ENCODE measurements at places on chromosomes 2 and 18.

DNA sequence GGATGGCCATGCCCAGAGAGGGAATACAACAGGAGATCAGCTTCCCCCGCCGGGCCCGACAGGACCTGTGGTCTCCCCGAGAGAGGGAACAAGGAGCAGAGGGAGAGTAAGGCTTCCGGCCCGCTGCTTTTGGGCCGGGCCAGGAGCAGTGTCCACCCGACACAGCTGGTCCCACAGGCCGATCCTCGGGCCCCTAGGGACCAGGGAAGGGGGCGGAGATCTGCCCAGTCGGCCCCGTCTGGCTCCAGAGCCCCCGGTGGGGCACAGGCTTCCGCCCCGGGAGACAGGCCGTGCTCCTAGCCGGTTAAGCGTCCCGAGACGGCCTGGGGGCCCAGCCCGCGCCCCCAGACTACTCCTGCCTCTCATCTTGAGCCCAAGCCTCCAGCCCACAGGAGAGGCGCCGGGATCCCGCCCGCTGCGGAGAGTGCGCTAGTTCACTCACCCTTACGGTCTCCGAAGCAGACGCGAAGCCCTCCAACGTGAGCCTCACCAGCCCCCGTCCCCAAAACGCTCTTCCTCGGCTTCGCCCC, at the start of gene MCFD2:
TSS of gene MCFD2 (minus strand) at position 526 of the 530 bp plus-strand sequence. CDS start 6,635 bp downstream, outside the sequence.
- DNase-seq, result no peak

GRCh38 chr2:158174495-158174894, 72.8 kb downstream of the UPP2 start:
- no peak for DNase-seq

GRCh38 chr2:127951026-127951425, 65.3 kb upstream of the AMMECR1L start:
- DNase-seq, result no peak

DNA sequence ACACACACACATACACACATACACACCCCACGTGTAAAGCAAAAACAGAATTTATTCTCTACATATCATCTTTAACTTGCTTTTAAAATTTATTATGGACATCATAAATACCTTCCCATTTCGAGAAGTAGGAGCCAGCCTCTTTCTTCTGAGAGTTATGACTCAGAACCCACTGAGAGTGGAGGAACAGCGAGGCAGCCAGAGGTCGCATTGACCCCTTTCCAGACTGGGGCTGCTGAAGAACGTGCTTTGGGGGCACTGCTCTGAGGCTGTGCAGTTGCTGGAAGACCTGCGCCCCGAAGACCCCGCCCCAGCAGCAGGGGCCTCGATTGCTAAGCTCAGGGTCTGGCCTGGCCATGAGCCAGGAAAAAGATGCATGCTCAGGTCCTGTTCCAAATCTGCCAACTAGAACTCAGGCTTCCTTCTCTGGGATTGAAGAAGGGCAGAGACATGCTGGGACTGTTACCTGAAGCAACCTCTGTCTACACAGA, 133.8 kb upstream of the TWIST2 start:
- no peak for DNase-seq

DNA sequence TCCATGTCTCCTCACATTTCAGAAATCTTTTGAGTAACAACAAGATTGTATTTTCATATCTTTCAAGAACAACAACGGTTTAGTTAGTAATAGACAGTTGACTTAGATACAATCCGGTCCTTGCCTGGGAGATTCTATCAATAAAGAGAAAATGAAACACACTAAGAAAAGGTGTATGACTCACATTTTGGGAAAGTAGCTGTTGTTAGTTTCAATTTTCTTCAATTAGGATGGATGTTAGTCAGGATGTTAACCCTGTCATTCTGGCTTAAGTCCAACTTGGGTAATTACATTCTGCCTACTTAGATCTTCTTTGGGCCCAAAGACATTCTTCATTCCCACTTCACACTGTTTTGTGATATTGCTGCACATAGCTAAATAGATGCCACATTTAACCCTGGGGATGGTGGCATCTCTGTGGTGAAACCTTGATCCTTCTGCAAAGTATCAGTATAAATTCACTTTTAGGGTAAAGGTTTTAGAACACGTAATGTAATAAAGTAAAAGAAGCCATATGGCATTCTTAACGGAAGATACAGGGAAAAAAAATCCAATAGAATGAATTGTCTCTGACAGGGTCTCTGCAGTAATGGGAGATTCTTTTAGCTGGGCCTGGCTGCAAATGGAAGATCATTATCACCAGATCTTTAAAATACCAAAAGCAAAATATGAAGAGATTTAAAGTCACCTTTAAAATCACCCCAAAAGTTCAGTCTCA, 365.5 kb downstream of the FIGN start:
- no peak for DNase-seq

- DNase-seq, result no peak
Measured at GRCh38 chr18:22432657-22433137, 15.0 kb upstream of the CTAGE1 start.

- no peak for DNase-seq
Measured at GRCh38 chr2:189557373-189557772, 23.2 kb downstream of the SLC40A1 start.

GRCh38 chr2:188415754-188416083, 124.0 kb downstream of the GULP1 start:
- DNase-seq, result no peak

- peak; percentile 22 for DNase-seq
Measured at GRCh38 chr2:181058378-181059269, 78.2 kb downstream of the UBE2E3 start.

DNA sequence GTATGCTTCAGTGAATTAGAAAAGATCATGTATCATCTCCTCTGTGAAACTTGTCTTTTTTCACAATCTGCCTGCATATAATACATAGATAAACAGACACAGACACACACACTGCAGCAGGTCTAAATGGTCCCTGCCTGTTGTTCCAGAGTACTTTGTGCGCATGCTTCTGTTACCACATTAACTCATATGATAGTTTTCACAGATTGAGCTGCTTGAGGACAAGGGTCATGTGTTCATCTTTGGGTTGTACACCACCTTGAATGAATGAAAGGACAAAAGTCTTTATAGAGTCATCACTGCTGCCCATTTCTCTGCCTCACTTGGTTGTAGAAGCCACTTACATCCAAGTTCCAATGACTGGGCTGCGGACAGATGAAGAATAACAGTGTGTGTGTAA, 72.7 kb upstream of the GLS start:
- DNase-seq, result no peak

GRCh38 chr2:127000937-127001336, 102.2 kb downstream of the TEX51 start:
- no peak for DNase-seq

DNA sequence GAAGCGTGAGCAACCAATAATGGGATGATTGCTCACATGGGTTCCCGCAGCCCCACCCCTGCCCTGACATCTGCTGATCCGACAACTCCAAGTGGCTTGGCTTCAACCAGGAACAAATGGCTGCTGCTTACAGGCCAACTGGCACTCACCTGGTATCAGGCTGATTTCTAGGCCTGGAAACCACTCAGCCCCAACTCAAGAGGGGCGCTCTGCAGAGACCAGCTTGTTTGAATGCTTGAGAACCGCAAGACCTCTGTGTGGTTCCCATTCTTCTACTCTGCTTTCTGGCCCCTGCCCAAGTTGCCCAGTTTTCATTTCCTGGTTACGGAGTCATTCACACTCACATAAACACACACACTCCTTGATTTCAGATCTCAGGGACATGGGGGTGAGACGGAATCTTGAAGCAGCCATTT, 52.0 kb downstream of the TNP1 start:
- DNase-seq, result no peak

- no peak for DNase-seq
Measured at GRCh38 chr2:182628916-182629315, 87.1 kb upstream of the DNAJC10 start.

GRCh38 chr2:239626961-239627592, 226.3 kb upstream of the HDAC4 start:
- DNase-seq, result no peak

- no peak for DNase-seq
Measured at GRCh38 chr2:223019390-223019930, 32.5 kb upstream of the KCNE4 start.

GRCh38 chr2:222959358-222959757, 92.6 kb upstream of the KCNE4 start:
- DNase-seq, result no peak

- DNase-seq, result no peak
Measured at GRCh38 chr18:22088029-22088428, 81.4 kb upstream of the GATA6 start.

GRCh38 chr2:227415538-227416424, 28.0 kb upstream of the SCYGR1 start:
- no peak for DNase-seq

GRCh38 chr2:218658671-218659257, 659 bp downstream of the ZNF142 start:
- DNase-seq, result peak; percentile 79
